ENCODE measurements at places on chromosomes 6 and 20.

DNA sequence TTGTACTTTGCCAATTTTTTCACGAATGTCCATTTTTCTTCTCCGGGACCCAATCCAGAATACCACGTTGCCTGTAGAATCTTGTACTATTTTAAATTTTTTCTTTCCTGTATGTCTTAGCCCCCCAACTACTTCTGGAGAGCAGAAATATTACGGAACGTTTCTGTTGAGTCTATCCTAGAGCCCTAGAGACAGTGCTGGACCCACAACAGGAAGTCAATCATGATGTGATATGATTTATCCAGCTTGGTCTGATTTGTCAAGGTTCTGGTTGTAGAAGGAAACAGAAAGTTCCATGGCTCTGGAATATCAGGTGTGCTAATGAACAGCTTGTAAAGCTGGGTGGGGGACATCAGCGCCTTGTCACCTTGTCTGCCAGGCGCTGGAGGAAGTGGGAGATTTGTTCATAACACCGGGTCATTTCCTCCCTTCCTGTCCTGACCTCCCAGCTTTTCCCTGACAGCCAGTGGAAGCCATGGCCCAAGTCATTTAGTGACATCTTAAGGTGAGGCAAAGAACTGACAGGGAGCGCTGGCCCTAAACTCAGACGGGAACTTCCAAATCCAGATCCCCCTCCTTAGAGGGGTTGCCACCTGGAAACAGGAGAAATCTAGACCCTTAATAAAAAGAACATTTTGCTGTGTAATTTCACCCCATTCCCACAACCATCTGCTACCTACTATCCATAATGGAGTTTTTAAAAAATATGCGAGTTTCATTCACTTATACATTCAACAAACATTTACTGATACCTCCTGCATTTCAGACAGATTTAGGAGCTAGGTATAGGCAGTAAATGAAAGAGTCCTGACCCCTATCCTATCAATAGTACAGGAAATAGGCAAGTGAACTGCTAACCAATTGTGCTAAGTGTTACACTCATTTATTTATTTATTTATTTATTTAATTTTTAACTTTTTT is 130.5 kb downstream of the ZFP64 start:
- DNase-seq: no peak

GRCh38 chr6:148497717-148498116 is 155.1 kb downstream of the SASH1 start:
- DNase-seq: no peak

- peak; percentile 31 for DNase-seq
Measured at GRCh38 chr6:53734473-53735299, 60.1 kb upstream of the LRRC1 start.

DNA sequence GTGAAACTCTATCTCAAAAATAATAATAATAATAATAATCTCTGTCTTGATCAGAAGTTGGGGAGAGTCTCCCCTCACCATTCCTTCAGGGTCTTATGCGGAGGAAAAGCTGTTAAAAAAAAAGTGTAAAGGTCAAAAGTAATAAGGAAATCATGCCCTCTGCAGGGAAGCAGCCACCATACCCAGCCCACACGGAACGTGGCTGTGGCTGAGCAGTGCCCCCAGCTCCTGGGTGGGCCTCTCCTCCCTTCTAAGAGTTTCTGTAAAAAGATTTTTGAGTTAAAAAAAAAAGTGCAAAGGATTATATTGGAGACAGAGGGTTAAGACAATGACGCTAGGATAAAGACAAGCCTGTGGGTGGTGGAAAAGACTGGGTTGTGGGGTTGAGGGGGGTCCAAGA is 29.3 kb upstream of the ITCH start:
- DNase-seq: no peak

- peak; percentile 85 for DNase-seq
Measured at GRCh38 chr6:27553123-27553904, 80.4 kb upstream of the ZNF184 start.

DNA sequence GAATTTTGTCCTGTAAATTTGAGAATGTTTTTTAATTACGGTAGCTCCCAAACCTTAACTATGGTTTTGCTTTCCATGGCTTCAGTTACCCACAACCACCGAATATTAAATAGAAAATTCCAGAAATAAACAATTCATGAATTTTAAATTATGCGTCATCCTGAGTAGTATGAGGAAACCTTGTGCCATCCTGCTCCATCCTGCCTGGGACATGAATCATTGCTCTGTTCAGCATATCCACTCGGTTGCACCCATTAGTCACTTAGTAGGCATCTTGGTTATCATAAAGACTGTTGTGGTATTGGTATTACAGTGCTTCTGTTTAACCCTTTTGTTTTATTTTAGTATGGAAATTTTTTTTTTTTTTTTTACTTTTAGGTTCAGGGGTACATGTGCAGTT is 39.7 kb downstream of the KCNS1 start:
- DNase-seq: no peak

DNA sequence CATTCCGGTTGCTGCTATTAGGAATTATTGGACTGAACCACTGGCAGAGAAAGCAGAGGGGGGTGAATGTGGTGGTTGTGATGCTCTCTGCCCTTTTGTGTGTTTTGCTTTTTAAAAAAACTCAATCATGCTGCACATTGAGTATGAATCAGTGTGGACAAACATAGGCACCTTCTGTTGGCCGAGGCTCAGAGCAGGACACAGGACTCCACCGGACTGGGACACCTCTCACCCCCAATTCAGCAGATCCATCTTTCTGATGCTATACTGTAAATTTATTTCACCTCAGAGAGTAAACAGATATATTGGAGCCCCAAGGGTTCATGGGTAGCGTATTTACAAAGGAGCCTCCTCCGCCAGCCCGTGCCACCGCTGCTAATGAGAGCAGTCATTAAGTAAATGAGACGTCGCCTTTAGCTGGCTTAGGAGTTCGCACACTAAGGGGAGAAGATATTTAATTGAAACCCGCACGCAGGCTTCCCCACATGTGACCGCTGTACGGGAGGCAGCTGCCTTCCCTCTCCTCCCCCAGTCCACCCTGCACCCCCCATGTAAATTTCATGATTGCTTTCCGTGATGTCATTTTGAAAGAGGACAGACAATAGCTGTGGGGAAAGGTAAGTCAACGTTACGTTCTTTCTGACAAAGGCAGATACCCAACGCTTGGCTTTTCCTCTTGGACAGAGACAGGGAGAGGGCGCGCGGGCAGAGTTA is at the start of gene MYT1:
Gene MYT1, plus strand, starts transcription at position 330 of the 714 bp plus-strand sequence. CDS start 34,410 bp downstream, outside the sequence.
- DNase-seq: peak; percentile 97

DNA sequence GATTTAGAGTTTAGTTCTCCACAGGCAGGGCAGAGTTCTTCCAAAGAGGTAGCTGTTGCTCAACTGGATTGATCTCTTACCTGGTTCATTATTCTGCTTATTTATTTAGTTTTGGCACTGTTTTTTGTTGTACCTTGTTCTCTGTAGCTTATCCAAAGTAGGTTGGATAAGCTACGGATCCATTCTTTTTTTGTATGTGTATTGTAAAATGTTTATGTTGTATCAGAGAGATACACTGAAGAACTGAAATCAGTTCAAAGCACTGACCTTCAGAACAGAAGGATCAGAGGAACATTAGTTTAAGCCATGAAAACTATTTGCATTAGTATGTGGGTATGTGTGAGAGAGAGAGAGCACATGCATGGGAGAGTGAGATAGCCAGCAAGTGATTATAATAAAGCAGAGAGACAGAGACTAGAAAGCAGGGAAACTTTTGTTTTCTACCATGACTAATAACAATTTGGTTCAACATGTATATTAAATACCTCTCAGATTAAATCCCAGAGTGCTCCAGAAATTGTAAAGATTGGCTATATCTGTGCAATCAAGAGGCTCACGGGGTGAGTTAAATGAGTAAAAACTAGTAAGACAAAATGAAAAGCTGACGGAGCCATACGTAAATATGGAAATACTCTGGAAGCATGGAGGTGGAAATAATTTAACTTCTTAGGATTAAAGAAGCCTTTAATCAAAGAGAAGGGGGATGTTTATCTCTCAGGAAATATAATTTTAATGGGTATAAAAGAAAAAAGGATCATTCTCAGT is 40.2 kb downstream of the ITCH start:
- no peak for DNase-seq

GRCh38 chr6:157869673-157870302 is 46.7 kb downstream of the SNX9 start:
- DNase-seq: no peak

GRCh38 chr6:124800222-124800621 is 162.0 kb upstream of the RNF217 start:
- no peak for DNase-seq
